Hypothalamus (tissue), 51 donors: ENCODE measurements at places on chromosomes 2 and 18.

DNA sequence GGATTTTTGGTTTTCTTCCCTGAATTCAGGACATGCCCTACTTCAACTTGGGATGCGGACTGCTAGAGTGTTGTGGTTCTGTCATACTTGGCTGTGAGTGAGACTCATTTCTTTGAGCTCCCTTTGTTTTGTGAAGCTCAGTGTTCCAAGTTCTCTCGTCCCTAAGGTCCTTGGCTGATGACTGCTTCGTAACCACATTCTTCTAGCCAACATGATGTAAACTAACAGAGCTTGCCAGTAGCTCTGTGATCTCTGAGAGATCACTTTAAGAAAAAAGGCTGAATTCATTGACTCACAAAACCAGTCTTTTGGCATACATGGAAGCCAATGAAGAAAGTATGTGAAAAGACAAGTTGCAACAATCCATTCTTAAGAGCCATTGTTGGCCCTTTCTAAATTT, 96.9 kb upstream of the MSTN start:
- no peak for DNase-seq

- DNase-seq: no peak
Observed at GRCh38 chr2:71668326-71669057, 215.1 kb downstream of the DYSF start.

DNA sequence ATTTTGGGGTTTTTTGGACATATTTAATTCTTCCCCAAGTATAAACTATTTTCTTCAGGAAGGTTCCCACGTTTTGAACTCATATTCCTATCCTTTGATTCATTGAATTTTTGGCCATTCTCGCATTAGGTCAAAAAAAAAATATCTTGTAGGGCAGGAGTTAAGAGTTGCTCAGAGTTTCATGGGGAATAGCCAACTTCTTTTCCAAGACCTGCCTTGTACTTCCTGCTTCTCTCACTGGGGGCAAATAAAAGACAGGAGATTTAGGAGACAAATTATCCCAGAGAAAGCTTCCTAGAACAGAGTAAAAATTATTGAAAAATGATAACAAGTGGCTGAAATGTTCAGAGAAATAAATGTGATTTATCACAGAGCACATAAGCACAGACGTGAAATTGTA, 55.2 kb upstream of the BCL11A start:
- no peak for DNase-seq

GRCh38 chr2:12921321-12921720, 204.6 kb downstream of the TRIB2 start:
- no peak for DNase-seq

GRCh38 chr2:149540138-149540537, 47.4 kb downstream of the MMADHC start:
- DNase-seq: no peak
